ENCODE measurements at places on chromosomes 4 and X. TPM values are rescaled to one million over a fixed set of nuclear protein-coding genes. Genes with fewer than 3 reads are reported as not detected.

The EDA2R gene
- 2.5 TPM for total RNA-seq

- H3K27me3 ChIP-seq, result no peaks in the 10 kb centered on the region
- H3K4me3 ChIP-seq, result no peak overlapping the region
These were observed 293.6 kb upstream of the PITX2 start for GRCh38 chr4:110916505-110916904.

DNA sequence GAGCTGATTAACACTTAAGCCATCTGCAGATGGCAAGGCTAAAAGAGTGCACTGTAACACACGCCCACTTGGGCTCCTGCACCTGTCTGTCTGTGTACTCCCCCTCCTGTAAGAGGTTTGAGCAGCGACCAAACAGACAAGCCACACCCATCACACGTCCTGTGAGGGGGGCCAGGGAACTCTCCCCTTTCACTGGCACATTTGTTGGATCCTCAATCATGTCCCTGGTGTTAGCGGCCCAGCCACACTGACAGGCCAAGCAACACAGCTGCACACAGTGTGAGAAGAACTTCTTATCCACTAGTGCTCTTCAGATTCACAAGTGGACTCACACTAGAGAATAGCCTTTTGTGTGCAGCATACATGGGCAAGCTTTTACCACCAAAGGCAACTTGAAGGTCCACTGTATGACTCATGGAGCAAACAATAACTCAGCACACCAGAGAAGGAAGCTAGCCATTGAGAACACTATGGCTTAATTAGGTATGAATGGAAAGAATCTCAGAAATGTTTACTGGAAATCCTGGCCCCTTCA, 29.1 kb upstream of the UTP14A start:
- no peak overlapping the region for H3K27ac ChIP-seq
- no peaks in the 10 kb centered on the region for H3K36me3 ChIP-seq
- no peak for DNase-seq
- H3K4me1 ChIP-seq, result no peaks in the 10 kb centered on the region
- H3K27me3 ChIP-seq, result no peaks in the 10 kb centered on the region

- no peak overlapping the region for H3K4me3 ChIP-seq
- no peak overlapping the region for H3K27ac ChIP-seq
These were observed 61.3 kb upstream of the MXRA5 start for GRCh38 chrX:3407781-3408180.

The SMIM31 gene
- 21.0 TPM for total RNA-seq

GRCh38 chr4:132297346-132297745, 851.7 kb upstream of the PCDH10 start:
- no peaks in the 10 kb centered on the region for H3K4me1 ChIP-seq
- no peaks in the 10 kb centered on the region for H3K36me3 ChIP-seq
- no peak for DNase-seq
- no peaks in the 10 kb centered on the region for H3K27me3 ChIP-seq

GRCh38 chrX:2689773-2690666, 1.1 kb upstream of the CD99 start:
- no peaks in the 10 kb centered on the region for H3K4me1 ChIP-seq
- H3K36me3 ChIP-seq, result no peaks in the 10 kb centered on the region
- peak; percentile 80 for DNase-seq
- H3K4me3 ChIP-seq, result peak overlapping the region; percentile 86
- no peaks in the 10 kb centered on the region for H3K27me3 ChIP-seq

DNA sequence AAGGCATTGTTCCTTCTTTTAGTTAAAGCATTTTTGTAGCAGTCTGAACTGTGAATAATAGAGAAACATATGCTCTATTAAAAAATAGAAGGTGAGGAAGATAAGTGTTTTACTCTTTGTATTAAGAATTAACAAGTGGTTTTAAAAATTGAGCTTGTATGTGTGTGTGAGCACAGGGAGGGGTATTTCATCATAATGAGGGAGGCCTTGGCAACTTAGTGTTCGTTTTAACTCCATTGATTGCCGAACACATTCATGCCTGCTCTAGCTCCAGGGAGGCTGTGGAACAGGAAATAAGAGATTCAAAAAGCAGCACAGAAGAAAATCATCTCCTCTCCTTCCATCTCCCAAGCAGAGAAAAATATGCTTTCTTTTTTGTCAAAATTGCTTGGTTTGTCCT, 14.8 kb downstream of the SHROOM3 start:
- no peak for DNase-seq
- no peaks in the 10 kb centered on the region for H3K4me1 ChIP-seq
- H3K36me3 ChIP-seq, result no peaks in the 10 kb centered on the region
- H3K27me3 ChIP-seq, result no peaks in the 10 kb centered on the region
- no peak overlapping the region for H3K27ac ChIP-seq

DNA sequence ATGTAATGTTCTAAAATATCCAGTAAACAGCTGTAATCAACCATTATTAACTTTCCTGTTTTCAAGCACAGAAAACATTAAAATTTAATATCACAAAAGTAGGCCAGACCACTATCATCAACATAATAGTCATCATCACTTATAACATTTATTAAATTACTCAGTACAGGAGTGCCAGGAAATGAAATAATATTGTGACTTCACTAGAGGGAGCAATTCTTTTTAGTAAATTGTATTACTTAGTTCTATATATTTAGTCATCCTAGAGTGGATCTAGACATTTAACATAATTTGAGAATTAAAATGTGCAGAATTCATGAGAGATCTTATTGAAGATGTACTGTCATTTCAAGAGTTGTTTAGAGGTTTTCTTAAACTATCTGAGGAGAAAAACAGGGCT, 33.6 kb downstream of the PITX2 start:
- no peaks in the 10 kb centered on the region for H3K36me3 ChIP-seq
- DNase-seq, result no peak
- no peak overlapping the region for H3K4me3 ChIP-seq
- no peak overlapping the region for H3K27ac ChIP-seq

- no peaks in the 10 kb centered on the region for H3K4me1 ChIP-seq
- no peak for DNase-seq
- H3K36me3 ChIP-seq, result no peaks in the 10 kb centered on the region
- H3K27me3 ChIP-seq, result no peaks in the 10 kb centered on the region
- H3K27ac ChIP-seq, result no peak overlapping the region
These were observed 59.0 kb upstream of the TLR3 start for GRCh38 chr4:186009976-186010375.

The GNRHR gene
- not detected for total RNA-seq

- H3K27me3 ChIP-seq, result no peaks in the 10 kb centered on the region
- DNase-seq, result no peak
- H3K4me1 ChIP-seq, result no peaks in the 10 kb centered on the region
- H3K4me3 ChIP-seq, result no peak overlapping the region
These were observed 91.3 kb downstream of the MOSPD2 start for GRCh38 chrX:14964500-14964899.

The SLC4A4 gene
- 99.0 TPM for total RNA-seq

The ATP8A1 gene
- total RNA-seq, result 19.1 TPM

The CCKAR gene
- not detected for total RNA-seq

The F8A2 gene
- 5.9 TPM for total RNA-seq

The CT83 gene
- total RNA-seq, result not detected

DNA sequence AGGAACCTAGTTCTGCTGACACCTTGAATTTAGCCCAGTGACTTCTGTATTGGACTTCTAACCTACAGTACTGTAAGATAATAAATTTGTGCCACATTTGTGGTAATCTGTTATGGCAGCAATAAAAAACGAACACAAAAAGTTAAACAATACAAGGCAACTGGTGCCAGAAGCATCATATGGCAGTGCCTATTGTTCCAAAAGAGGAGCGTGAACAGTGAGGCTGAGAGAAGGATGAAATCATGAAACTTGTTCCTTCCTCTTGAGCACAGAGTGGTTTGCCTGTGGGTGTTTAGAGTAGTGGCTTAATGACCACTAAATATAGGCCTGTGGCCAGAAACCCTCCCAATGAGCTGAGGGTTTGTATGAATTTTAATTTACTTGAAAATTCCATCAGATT, 69.7 kb upstream of the PGRMC2 start:
- no peak for DNase-seq
- H3K27me3 ChIP-seq, result no peaks in the 10 kb centered on the region
- peaks cover 4% of the 10 kb centered on the region for H3K4me1 ChIP-seq
- no peak overlapping the region for H3K27ac ChIP-seq
- no peak overlapping the region for H3K4me3 ChIP-seq

DNA sequence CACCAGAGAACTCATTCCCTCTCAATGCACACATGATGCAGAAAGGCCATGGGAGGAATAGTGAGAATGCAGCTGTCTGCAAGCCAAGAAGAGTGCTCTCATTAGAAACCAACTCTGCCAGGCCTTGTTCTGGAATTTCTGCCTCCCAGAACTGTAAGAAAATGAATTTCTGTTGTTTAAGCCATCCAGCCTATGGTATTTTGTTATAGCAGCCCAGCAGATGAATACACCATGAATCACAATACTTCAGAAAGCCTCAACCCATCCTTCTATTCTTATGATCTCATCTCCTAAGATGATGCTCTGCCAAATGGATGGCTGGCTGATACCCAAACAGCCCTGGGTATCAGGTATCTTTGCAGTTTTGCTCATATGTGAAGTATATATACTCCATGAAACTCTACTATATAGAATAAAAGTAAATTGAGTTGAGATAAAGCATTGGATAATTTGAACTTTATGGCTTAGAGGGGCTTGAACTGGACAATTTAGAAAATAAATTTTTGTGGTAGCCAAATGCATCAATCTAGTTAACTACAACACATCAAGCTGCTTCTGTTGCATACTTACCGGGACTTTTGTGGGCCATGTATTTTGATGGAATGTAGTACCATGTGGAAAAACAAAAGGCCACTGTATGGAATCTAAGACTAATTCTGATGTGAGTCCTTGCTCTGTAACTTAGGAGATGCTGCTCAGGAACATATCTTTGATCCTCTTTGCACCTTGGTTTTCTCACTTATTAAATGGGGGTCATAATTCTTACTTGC, 245.9 kb downstream of the HS3ST1 start:
- H3K36me3 ChIP-seq, result no peaks in the 10 kb centered on the region
- no peak for DNase-seq
- no peaks in the 10 kb centered on the region for H3K27me3 ChIP-seq
- no peak overlapping the region for H3K27ac ChIP-seq
- H3K4me1 ChIP-seq, result no peaks in the 10 kb centered on the region
